SJCRH30 (cell line): ENCODE measurements at places on chromosomes 12 and 14. TPM values are rescaled to one million over a fixed set of nuclear protein-coding genes. Genes with fewer than 3 reads are reported as not detected.
A peak's percentile ranks its signal among the peaks of the same experiment; 100 is the strongest.

- H3K4me3 ChIP-seq = no peak overlapping the region
- no peak overlapping the region for H3K27ac ChIP-seq
- no peaks in the 10 kb centered on the region for H3K4me1 ChIP-seq
- H3K36me3 ChIP-seq = no peaks in the 10 kb centered on the region
Measured at GRCh38 chr14:67704484-67705089, 2.9 kb downstream of the RDH12 start.

DNA sequence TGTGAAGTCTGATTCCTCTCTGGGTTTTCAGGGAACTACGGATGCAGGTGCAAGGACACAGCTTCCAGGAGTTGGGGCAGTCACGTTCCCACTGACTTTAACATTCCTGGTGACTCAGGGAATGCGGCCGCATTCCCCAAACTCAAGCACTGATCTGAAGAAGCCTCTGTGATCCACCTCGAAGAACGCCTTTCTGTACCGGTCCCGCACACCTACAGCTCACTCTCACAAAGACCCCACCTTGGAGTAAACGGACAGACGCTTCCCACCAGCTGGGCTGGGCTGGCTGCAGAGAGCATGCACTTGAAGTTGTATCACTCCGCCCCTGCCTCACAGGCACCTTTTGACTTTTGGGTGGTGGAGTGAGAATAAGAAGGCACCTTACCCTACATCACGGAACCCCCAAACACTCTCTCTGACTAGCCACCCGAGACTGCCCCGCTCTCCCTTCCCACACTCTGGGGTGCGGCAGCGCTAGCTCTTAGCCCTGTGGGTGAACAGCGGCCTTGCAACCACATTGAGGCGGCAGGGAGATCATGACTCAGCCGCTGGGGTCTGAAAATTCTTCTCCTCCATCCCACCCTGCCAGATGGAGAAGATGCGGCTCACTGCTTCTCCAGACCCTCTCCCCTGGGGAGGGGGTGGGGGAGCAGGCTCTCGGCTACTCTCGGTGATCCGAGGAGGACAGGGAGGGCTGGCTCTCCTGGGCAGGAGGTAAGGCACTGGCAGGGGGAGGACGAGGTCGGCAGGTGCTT lies 23.7 kb upstream of the HDAC7 start:
- no peak for DNase-seq
- H3K36me3 ChIP-seq = no peaks in the 10 kb centered on the region
- H3K27me3 ChIP-seq = peaks cover 15% of the 10 kb centered on the region; the same call in 1 of the 2 replicates
- peaks cover 13% of the 10 kb centered on the region for H3K4me1 ChIP-seq

DNA sequence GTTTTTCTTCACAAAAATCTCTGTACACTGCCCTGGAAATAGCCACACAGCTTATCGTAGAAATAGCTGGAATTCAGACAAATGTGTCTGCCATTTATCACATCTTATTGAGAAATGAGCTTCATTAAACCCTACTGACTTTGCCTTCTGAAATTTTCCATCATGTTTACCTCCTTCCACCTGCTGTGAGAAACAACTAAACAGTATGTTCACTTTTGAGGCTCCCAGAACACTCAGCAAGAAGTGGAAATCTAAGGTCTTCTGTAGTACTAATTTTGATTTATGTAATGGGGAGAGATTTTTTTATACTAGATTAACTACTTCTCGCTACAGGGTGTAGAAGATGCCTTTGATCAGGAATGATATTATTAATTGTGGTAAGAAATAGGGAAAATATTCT lies 268.0 kb downstream of the KCNC2 start:
- no peaks in the 10 kb centered on the region for H3K4me1 ChIP-seq
- no peak for DNase-seq
- no peak overlapping the region for H3K27ac ChIP-seq
- no peaks in the 10 kb centered on the region for H3K27me3 ChIP-seq
- H3K4me3 ChIP-seq = no peak overlapping the region

GRCh38 chr14:22390824-22391461 lies 198.1 kb downstream of the DAD1 start:
- H3K27ac ChIP-seq = no peak overlapping the region
- DNase-seq = no peak
- no peak overlapping the region for H3K4me3 ChIP-seq
- H3K4me1 ChIP-seq = peaks cover 40% of the 10 kb centered on the region
- no peaks in the 10 kb centered on the region; the same call in 1 of the 2 replicates for H3K27me3 ChIP-seq
- no peaks in the 10 kb centered on the region for H3K36me3 ChIP-seq

TAS2R13 gene
- total RNA-seq = 0.71 and 1.3 TPM in 2 replicates

KRT85 gene
- not detected in 2 replicates for total RNA-seq

FIGNL2 gene
- 0.02 TPM in 1 of 2 replicates, not detected in the other for total RNA-seq

LIN52 gene
- total RNA-seq = 20.5 and 21.3 TPM in 2 replicates

DNA sequence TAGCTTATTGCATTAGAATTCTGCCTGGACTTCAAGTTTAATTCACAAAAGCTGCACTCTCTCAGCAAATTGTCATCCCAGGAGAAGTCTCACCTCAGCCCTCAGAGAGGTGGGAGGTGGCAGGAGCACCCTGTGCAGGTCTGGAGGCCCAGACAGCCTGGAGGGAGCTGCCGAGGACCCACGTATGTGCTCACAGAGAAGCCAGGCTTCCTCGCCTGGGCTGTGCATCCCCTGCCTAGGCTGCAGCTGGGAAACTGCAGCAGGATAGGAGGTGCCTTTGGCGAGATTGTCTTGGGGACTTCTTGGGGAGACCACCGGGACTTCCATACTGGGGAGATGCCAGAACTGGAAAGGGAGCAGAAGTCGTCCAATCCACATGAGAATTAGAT lies 8.8 kb downstream of the CPNE6 start:
- DNase-seq = no peak
- H3K27me3 ChIP-seq = 0 out of 2 replicates have a peak, but pooled peaks cover 2% of the 10 kb centered on the region
- no peak overlapping the region for H3K27ac ChIP-seq
- no peaks in the 10 kb centered on the region; the same call in 1 of the 2 replicates for H3K4me1 ChIP-seq

DNA sequence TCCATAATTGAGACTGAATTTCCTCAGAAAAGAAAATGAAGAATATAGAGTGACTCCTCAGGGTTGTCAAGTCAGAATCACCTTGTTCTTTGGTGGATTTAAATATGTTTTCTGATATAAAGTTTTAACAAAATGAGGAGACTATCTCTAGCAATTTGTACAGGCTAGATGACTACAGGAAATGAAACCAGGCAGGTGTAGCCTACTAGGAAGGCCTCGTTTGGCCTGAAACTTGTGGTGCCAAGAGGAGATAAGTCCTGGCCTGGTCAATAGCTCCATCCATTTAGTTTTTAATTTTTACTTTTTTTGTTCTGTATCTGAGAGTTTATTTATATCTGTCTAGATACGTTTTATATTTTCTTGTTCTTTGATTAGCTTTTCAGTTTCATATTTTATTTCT lies 41.5 kb downstream of the SNAPC1 start:
- H3K4me1 ChIP-seq = no peaks in the 10 kb centered on the region
- no peaks in the 10 kb centered on the region for H3K27me3 ChIP-seq
- H3K4me3 ChIP-seq = no peak overlapping the region
- no peak for DNase-seq
- H3K36me3 ChIP-seq = no peaks in the 10 kb centered on the region

GRCh38 chr12:58313091-58313855 lies 371.9 kb downstream of the ATP23 start:
- H3K27ac ChIP-seq = no peak overlapping the region
- H3K36me3 ChIP-seq = no peaks in the 10 kb centered on the region
- H3K4me3 ChIP-seq = no peak overlapping the region
- H3K4me1 ChIP-seq = peaks cover 32% of the 10 kb centered on the region
- DNase-seq = no peak

ZC2HC1C gene
- not detected in 2 replicates for total RNA-seq

WNT1 gene
- not detected in 2 replicates for total RNA-seq

GRCh38 chr12:119676573-119676972 lies 8.6 kb downstream of the PRKAB1 start:
- H3K27me3 ChIP-seq = no peaks in the 10 kb centered on the region
- DNase-seq = no peak
- peaks cover 70% of the 10 kb centered on the region for H3K36me3 ChIP-seq
- no peak overlapping the region for H3K27ac ChIP-seq

DNA sequence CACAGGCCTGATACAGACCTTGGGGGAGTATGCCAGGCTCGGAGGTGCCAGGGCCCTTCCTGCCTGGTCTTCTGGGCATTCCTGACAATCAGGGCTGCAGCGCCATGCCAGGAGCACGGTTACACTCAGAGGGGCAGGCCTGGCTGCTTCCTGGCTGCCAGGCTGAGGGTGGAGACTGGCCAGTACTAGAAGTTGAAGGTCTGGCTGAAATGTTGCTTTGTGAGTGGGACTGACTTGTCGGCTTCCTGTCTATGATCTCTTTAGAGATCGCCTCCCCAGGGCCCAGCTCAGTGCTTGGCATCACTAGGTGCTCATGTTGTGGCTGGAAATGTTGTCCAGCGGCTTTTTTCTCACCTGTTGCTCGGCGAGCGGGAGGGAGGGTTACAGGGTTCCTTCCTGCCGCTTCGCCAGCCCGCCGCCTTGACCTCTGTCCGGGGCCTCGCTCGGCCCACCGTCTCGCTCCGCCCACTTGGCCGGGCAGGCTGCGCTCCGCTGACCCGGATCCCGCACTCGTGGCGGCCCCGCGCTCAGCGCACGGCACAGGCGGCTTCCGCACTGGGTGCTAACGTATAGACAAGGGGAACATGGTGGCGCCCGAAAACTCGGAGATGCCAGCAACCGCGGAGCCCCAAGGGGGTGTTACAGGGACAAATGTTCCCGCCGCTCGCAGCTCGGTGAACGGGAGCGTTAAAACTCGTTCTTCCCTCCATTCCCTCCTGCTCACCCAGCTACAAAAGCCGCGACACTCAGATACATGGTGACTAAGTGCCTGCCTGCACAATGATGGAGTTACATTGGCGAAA lies 32.6 kb downstream of the PAPLN start:
- peaks cover 2% of the 10 kb centered on the region; the same call in 1 of the 2 replicates for H3K36me3 ChIP-seq
- no peaks in the 10 kb centered on the region for H3K27me3 ChIP-seq
- DNase-seq = no peak
- H3K4me1 ChIP-seq = no peaks in the 10 kb centered on the region

NDUFA12 gene
- 116 and 123 TPM in 2 replicates for total RNA-seq

PLXNC1 gene
- 0.05 and 0.08 TPM in 2 replicates for total RNA-seq

LRRC10 gene
- not detected in 2 replicates for total RNA-seq

MIP gene
- not detected in 2 replicates for total RNA-seq

- H3K27ac ChIP-seq = no peak overlapping the region
- H3K36me3 ChIP-seq = no peaks in the 10 kb centered on the region
- peak overlapping the region; percentile 16 for H3K4me3 ChIP-seq
- peak; percentile 15 for DNase-seq
- H3K27me3 ChIP-seq = no peaks in the 10 kb centered on the region
Measured at GRCh38 chr14:84750763-84751554, 779.0 kb upstream of the FLRT2 start.

MYL2 gene
- total RNA-seq = 0.43 and 1.1 TPM in 2 replicates

- no peak overlapping the region for H3K4me3 ChIP-seq
- H3K27ac ChIP-seq = no peak overlapping the region
- H3K27me3 ChIP-seq = no peaks in the 10 kb centered on the region
Measured at GRCh38 chr14:99320105-99320572, 48.1 kb upstream of the BCL11B start.

- peaks cover 4% of the 10 kb centered on the region; the same call in 1 of the 2 replicates for H3K4me1 ChIP-seq
- H3K4me3 ChIP-seq = no peak overlapping the region
- DNase-seq = peak; percentile 82
- H3K27ac ChIP-seq = no peak overlapping the region
- no peaks in the 10 kb centered on the region for H3K36me3 ChIP-seq
Measured at GRCh38 chr12:49636979-49637755, 13.8 kb downstream of the PRPF40B start.

DNA sequence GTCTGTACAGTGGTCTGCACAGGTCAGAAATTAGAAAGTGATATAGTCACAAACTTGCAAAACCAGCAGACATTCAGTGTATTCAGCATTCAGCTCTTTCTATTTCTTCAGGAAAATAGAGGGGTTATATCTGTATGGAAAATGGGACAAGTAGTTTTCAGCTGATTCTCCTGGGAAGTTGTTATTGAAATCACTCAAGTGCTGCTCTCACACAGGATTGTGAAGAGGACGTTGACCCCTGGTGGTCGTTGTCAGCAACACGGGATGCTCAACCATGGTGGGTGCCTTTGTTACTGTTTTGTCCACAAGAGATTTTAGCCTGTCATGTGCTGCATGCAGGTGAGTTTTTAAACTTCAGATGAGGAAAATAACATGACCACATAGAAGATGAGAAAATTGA lies 981.8 kb downstream of the TMEM121 start:
- no peak for DNase-seq
- no peak overlapping the region for H3K27ac ChIP-seq
- H3K4me1 ChIP-seq = no peaks in the 10 kb centered on the region
- H3K27me3 ChIP-seq = 0 out of 2 replicates have a peak, but pooled peaks cover 10% of the 10 kb centered on the region
- no peak overlapping the region for H3K4me3 ChIP-seq

DNA sequence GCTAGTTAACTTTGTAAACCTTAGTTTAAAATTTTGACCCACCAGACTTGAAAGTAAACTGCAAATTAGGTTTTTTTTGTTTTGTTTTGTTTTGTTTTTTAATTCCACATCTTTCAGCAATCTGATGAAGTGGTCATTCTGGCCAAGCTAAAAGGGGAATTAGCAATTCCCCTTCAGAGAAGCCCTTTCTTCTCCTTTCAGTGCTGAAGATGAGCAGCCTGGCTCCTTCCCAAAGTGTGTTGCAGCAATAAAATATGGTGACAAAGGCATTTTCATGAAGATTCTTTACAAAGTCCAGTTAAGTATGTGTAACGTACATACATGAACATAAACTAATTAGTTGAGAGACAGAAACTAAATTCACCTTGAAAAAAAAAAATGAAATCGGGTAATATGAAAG lies 380.1 kb downstream of the NOVA1 start:
- no peak overlapping the region for H3K4me3 ChIP-seq
- H3K4me1 ChIP-seq = no peaks in the 10 kb centered on the region
- DNase-seq = no peak

- no peak for DNase-seq
- no peak overlapping the region for H3K27ac ChIP-seq
- H3K27me3 ChIP-seq = no peaks in the 10 kb centered on the region
- no peaks in the 10 kb centered on the region for H3K36me3 ChIP-seq
- peaks cover 31% of the 10 kb centered on the region for H3K4me1 ChIP-seq
Measured at GRCh38 chr12:108592033-108592909, 5.6 kb downstream of the TMEM119 start.

DNA sequence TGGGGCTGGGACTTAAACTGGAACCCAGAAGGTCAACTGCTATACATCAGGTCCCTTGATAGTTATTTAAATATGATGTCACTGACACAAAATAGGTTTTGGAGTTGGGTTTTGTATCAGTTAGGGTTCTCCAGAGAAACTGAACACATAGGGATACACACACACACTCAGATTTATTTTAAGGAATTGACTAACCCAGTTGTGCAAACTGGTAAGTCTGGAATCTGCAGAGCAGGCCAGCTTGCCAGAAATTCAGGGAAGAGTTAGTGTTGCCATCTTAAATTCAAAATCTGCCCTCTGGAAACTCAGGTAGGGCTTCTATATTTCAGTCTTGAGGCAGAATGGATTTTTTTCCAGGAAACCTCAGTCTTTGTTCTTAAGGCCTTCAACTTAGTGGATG lies 36.9 kb downstream of the MAPK1IP1L start:
- no peak overlapping the region for H3K27ac ChIP-seq
- no peak for DNase-seq
- no peaks in the 10 kb centered on the region for H3K36me3 ChIP-seq
- 0 out of 2 replicates have a peak, but pooled peaks cover 3% of the 10 kb centered on the region for H3K4me1 ChIP-seq
- H3K4me3 ChIP-seq = no peak overlapping the region
- no peaks in the 10 kb centered on the region for H3K27me3 ChIP-seq

GRCh38 chr14:91111443-91111842 lies 2.4 kb upstream of the DGLUCY start:
- no peaks in the 10 kb centered on the region for H3K27me3 ChIP-seq
- peaks cover 17% of the 10 kb centered on the region for H3K4me1 ChIP-seq
- no peak overlapping the region for H3K27ac ChIP-seq
- no peaks in the 10 kb centered on the region for H3K36me3 ChIP-seq
- no peak for DNase-seq

- no peaks in the 10 kb centered on the region for H3K27me3 ChIP-seq
- H3K4me1 ChIP-seq = no peaks in the 10 kb centered on the region
- no peak for DNase-seq
- H3K36me3 ChIP-seq = peaks cover 56% of the 10 kb centered on the region
- H3K4me3 ChIP-seq = no peak overlapping the region
- no peak overlapping the region for H3K27ac ChIP-seq
Measured at GRCh38 chr12:131740626-131741025, 29.7 kb downstream of the SFSWAP start.

PCNX4 gene
- 64.9 and 66.2 TPM in 2 replicates for total RNA-seq
